HEK293T (cell line): ENCODE measurements at places on chromosomes 16 and 17.

- no peak for DNase-seq
These were observed 1251.2 kb upstream of the CDH8 start for GRCh38 chr16:63287401-63287800.

GRCh38 chr16:17433577-17434451 lies 36.9 kb downstream of the XYLT1 start:
- no peak for DNase-seq

DNA sequence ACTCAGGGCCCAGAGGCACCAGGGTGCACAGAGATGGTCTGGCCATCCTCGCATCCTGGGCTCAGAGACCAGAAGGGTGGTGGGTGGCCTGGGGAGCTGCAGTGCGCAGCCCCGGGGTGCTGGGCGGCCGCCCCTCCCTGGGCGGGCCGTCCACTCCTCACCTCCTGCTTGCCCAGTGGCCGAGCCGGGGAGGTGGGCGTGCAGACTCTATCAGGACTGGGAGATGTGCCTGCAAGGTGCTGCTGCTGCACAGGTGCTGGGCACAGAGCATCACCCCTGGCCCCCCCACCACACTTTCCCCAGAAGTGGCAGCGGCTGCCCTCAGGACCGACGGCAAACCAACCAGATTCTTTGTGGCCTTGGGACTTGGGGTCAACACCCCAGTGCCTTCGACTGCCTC lies at the start of gene SCN4A:
Gene SCN4A, minus strand, starts transcription at position 123 of the 400 bp plus-strand sequence. Its CDS starts 77 bp downstream, at position 46.
- DNase-seq: no peak

- no peak for DNase-seq
These were observed 808 bp upstream of the ALOX15 start for GRCh38 chr17:4642286-4642685.

DNA sequence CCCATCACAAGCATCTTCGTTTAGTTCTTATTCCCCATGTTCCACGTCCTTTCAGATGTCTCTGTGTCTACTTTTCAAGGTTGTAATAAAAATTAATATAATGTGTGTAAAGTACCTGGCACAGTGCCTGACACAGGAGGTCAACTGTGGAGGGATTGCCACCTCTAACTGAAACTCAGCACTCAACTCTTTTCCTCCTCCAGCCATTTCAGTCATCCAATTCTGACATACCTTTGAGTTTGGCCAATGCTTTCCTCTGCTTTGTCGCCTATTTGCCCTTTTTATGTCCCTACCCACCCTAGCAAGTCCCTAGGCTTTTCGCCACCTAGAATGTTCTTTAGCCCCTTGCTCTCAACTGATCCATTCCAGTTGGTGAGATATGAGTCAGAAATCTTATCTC lies 1.6 kb downstream of the UBE2Z start:
- DNase-seq: no peak

DNA sequence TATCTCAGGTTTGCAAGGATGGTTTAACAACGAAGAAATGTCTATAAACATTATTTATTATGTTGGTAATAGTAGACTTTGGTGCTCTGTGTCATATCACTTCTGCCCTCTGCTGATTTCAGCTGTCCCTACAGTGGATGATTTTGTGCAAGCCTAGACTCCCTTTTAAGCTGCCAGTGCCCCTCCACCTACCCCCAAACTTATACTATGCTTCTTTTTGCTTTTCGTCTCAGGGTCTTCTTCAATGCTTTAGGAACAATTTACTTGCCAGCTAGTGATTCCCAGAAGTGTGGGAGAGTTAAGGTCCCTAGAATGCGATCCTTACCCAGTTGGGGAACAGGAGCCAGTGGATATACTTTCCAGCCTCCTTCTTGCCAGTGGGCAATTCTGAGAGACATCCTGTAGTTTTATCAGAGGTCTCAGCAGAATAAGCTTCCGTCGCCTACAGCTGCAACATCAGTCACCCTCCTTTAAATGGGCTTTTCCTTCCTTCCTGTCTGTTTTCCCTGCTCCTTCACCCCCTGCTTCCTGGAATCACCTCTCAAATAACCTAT lies 4.1 kb downstream of the ICAM2 start:
- no peak for DNase-seq

GRCh38 chr17:13581925-13582324 lies 19.8 kb downstream of the HS3ST3A1 start:
- DNase-seq: no peak

DNA sequence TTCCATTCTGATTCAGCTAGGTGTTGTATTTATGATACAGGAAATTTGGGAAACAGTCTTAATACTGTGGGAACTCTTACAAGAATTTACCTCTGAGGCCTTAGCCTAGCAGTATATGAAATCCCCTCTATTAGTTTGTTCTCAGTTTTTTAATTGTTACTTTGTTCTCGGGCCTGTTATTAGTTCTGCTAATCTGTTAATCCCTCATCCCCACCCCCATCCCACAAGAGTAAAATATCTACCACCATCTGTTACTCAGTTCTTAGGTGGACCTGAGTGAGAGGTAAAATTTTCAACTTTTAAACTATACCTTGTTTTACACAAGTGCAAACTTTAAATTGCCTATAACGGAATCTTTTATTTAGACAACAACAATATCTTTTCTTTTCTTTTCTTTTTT lies 47.0 kb downstream of the RHOT1 start:
- no peak for DNase-seq

DNA sequence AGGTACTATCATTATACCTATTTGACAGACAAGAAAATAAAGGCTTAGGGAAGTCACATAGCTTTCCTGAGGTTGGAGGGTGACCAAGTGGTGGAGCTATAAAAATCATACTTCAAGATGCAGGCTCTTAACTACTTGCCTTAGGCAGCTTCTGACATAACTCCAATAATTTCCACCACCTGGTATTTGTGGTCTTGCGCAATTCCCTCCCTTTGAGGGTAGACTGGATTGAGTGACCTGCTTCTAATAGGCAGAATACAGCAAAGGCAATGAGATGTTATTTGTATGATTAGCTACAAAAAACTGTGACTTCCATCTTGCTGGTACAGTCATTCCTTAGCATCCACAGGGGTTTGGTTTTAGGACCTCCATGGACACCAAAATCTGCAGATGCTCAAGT lies 385.5 kb downstream of the TMEM114 start:
- no peak for DNase-seq

GRCh38 chr17:66983414-66984021 lies 19.0 kb downstream of the CACNG4 start:
- DNase-seq: no peak
